Amniotic stem cell (primary cell): ENCODE measurements at places on chromosomes 3 and 15.

- no peak for DNase-seq
Measured at GRCh38 chr3:132555306-132556035, 41.6 kb upstream of the ACKR4 start.

DNA sequence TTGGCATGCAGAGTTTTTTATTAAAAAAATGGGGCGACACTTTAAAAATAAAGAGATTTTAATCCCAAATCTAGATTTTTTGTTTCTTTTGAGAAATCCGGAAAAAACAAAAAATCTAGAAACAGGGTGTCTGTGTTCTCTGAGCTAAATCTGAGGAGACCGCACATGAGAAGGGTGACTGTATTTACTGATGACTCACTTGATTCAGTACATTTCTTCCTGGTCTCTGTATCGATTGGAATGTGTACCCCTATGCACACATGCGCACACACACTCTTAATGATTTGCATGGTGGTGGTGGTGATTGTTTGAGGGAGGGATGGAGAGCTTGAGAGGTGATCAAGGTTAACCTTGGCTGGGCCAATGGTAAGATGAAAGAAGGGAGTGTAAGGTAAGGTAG lies 443.1 kb upstream of the THRB start:
- no peak for DNase-seq

GRCh38 chr3:176275113-176275512 lies 922.2 kb downstream of the TBL1XR1 start:
- DNase-seq, result no peak

DNA sequence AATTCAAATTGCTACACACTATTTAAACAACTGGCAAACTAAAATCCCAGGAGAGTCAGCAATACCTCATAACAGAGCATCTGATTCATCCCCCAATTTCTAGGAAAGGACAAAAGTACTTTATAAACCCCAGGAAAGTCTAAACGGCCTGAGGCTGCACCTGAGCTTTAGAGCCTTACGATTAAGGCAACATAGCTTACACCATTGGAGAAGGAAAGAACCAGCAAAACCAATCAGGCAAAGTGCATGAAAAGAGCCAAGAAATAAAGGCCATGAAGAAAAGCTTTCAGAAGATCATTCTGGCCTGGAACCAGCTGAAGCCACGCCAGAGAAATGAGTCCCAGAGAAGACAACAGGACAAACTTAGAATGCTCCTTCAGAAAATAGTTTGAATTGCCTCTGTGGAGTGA lies 48.1 kb downstream of the PTPN9 start:
- no peak for DNase-seq

- DNase-seq, result no peak
Measured at GRCh38 chr3:36697229-36698001, 66.9 kb downstream of the DCLK3 start.

DNA sequence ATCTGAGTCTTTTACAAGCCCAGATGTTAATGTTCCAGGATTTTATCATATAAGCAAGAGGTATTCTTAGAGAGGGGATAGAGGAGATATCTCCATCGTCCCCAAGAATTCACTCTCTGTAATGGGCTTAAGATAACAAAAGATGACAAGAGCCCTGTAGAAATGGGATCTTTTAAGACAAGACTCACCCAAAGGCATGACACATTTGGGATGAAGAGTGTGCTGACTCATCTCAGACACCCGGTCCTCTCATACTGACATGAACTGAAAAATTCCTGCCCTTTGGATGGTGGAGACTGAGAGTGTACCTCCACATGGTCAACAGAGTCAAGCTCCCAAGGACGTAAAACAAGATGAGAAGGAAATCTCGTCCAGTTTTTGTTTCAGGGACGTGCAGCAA lies 11.0 kb downstream of the LEKR1 start:
- no peak for DNase-seq

DNA sequence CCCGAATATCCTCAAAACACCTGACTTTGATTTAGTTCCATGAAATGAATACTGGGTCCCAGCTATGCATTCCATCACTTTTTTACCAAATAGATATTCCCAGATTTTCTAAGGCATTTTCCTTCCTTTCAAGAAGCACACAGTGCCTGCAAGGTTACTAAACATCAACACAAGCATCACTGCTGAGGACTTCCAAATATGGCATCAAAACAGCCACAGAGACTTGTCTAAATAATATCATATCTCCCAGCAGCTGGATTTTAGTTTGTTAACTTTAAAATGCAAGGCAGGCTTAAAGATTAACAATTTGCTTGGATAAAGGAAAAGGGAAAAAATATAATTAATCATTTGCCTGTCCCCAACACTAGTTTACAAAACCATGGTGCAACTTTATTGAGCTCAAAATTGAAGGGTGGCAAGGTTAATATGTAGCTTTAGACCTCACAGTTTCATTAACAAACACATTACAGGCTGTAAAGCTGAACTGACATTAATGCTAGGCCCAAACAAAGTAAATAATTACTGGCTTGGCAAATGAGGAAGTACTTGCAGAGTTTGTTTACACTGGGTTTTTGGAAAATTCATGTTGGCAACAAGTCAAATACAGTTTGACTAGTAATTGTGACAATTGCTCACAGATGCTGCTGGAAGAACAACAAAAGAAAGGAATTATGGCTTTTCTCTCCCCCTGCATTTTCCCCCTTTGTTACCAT lies 401.7 kb upstream of the CDIN1 start:
- no peak for DNase-seq

DNA sequence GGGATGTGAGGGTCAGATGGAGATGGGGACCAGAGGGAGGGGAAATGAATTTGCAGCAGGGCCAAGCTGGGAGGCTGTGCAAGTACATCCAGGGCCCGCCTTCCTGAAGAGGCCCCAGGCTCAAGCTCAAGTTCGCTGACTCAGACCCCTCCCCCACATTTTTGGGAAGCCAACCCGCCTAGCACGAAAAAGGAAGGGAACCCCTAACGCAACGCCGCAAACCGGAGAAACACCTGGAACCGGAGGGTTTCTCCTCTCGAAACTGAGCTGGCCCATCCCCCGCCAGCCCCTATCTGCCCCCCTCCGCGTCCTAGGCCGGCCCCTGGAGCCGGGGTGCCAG lies 624 bp downstream of the AP3B2 start:
- DNase-seq, result no peak

- no peak for DNase-seq
Measured at GRCh38 chr15:26682598-26683164, 90.2 kb downstream of the GABRB3 start.

- no peak for DNase-seq
Measured at GRCh38 chr15:40329804-40330203, 6.3 kb downstream of the INAFM2 start.

- DNase-seq, result no peak
Measured at GRCh38 chr3:194867270-194867983, 181.7 kb downstream of the FAM43A start.

DNA sequence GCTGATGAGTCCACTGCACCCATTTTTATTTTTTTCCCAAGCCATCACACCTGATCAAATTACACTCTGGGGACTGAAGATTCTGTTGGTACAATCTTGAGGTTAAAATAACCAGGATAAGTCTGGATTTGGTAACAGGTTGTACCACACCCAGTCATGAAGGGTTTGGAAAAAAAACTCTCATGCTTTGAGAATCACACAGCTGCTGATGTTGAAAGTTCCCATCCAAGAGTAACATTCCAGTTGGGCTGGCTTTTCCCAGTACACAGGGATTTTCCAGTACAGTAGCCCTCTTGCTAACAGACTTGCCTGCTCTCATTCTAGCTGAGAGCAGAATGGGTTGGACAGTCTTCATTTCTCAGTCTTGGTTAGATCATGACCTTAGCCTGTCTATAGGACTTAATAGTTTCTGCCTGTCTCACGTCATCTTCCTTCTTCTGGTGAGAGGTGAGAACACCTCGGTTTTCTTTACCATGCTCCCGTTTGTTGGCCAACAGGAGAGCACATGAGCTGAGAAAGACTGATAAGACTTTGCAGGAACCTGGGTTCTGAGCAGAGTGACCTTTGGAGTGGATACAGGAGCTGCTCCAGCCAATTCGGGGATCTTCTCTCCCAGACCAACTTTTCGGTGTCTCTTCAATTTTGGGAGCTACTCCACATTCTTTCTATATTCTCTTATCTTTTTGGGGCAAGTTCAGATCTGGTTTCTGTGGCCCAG lies 300.1 kb upstream of the LYSMD4 start:
- DNase-seq, result no peak

- DNase-seq, result no peak
Measured at GRCh38 chr3:33377489-33377888, 62.7 kb downstream of the UBP1 start.

DNA sequence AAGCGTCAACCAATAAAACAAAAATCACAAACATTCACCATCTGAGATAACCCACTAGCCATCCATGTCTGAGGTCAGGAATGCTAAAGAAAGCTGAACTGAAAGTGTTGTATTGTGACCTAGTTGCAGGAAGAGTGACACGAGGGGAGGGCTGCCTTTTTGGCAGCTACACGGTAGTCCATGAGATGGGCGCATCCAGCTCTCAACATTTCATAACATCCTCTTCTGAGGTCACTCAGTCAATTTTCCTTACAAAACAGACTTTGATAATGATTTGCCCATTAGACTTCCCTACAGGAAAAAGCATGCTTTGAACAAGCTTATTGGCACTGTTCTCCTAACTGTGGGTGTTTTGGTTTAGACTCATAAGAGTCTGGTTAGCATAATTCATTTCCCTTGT lies 15.4 kb upstream of the SHF start:
- DNase-seq, result no peak

DNA sequence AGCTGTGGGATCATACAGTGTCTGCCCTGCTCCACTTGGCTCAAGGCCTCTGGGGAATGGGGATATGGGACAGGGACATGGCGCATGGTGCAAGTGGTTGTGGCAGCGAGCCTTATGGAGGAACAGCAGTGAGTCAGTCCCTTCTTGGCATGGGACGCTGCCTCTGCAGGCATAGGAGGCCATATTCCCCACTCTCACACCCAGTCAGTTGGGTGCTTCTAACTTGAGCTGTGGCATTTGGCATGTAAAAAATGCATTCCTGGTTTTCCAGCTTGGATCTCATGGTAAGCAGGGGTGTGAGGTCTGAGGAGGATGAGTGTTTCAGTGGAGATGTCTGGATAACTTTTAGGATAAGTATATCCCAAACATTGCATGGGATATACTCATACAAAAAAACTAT lies 31.6 kb upstream of the UBE2Q2 start:
- DNase-seq, result no peak

DNA sequence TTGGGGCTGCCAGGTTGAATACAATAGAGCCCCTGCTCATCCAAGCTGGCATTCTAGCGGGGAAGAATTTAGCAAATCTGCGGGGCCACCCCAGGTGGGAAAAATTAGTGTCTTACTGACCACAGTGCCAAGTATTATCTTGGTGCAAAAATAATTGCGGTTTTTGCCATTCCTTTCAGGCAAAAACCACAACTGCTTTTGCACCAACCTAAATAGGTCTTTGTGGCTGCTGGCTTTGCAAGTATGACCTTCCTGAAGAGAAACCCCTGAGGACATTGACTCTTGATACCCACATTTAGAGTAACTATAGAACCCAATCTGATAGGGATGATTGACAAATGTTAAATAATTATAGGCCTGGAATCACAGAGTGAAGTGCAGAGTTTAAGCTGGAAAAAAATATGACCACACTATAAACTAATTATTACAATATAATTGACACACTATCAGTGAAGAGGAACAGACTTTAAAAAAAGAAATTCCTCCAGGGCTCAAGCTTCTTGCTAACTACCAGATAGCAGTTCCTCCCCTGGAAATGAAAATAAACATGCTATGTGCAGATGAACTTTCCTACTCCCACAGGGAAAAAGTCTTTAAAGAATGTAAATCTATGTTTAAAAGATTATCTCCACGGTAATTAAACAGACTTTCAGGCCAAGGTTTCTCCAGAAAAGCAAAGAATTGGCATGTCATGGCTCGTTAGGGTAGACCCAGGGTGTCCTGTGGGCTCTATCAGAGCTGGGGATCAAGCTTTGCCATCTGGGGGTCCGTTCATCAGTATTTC lies 34.4 kb downstream of the CA12 start:
- no peak for DNase-seq

DNA sequence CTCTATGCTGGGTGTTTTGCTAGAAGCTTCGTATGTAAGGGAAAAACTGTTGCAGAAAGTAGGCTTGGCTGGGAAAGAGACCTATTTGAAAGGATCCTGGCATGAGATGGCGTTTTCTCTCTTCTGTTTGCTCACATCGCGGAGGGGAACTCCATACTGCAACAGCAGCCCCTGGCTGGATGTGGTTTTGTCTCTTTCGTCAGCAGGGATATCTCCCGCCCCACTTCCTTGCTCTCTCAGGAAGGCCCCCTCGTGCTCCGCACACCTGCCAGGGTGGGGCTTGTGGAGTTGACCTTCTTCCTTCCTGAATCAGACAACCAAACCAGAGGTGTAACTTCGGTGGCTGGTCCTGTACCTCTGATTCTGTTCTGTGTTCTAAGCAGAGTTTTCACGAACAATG lies 26.4 kb upstream of the MYZAP start:
- no peak for DNase-seq

GRCh38 chr15:71444866-71445590 lies 329.8 kb downstream of the THSD4 start:
- DNase-seq, result no peak

DNA sequence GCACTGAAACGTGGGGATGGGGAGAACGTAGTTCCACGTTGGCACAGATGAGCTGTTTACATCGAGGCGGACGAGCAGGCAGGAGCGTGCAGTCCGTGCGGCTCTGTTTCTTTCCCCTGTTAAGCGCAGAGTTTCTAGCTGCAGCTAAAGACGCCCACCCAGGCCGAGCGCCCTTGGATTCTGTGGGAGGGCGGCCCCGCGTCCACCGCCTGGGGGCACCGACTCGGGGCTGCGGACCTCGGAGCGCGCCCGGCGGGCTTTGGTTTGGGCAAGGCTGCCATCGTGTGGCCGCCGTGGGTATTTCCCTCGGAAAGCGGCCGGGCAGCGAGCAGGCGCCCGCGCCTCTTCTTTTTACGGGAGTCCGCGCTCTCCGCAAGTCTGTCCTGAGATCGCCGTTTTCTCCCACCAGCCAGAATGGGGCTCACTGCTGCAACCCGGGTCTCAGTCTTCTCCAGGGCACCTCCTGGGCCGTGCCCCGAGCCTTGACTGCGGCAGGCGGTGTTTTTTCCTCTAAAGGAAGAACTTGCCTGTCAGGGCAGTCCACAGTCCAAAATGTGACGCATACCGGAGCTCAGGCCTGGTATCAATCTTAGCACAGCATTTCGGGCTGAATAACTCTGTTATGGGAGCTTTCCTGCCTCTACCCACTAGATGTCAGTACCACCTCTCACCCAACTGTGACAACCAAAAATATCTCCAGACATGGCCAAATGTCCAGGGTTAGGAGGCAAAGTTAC lies 219.9 kb upstream of the IGF1R start:
- peak; percentile 29 for DNase-seq

GRCh38 chr3:63167113-63167512 lies 111.0 kb upstream of the SYNPR start:
- DNase-seq, result no peak

GRCh38 chr15:74789171-74789631 lies 7.3 kb downstream of the CSK start:
- DNase-seq, result no peak

GRCh38 chr15:52552303-52552702 lies 16.5 kb downstream of the ARPP19 start:
- DNase-seq, result no peak

GRCh38 chr3:147157631-147158030 lies 248.7 kb downstream of the ZIC4 start:
- DNase-seq, result no peak
